Activated CD4-positive, alpha-beta memory T cell treated with anti-CD3 and anti-CD28 coated beads, Interleukin-2, amount 10 ng/mL, durations not matched to agents 7 days and 5 days (primary cell): ENCODE measurements at places on chromosomes 4 and X. TPM values are rescaled to one million over a fixed set of nuclear protein-coding genes. Genes with fewer than 3 reads are reported as not detected.

Gene KLF3
- 22.1 TPM for total RNA-seq

Gene CSTF2
- 33.3 TPM for total RNA-seq

GRCh38 chrX:150182161-150182560 is 181.0 kb upstream of the MAMLD1 start:
- DNase-seq = no peak

GRCh38 chrX:77917294-77917933 is 6.9 kb downstream of the ATP7A start:
- no peak for DNase-seq

GRCh38 chr4:140094438-140095420 is 59.3 kb downstream of the MAML3 start:
- DNase-seq = peak; percentile 57

DNA sequence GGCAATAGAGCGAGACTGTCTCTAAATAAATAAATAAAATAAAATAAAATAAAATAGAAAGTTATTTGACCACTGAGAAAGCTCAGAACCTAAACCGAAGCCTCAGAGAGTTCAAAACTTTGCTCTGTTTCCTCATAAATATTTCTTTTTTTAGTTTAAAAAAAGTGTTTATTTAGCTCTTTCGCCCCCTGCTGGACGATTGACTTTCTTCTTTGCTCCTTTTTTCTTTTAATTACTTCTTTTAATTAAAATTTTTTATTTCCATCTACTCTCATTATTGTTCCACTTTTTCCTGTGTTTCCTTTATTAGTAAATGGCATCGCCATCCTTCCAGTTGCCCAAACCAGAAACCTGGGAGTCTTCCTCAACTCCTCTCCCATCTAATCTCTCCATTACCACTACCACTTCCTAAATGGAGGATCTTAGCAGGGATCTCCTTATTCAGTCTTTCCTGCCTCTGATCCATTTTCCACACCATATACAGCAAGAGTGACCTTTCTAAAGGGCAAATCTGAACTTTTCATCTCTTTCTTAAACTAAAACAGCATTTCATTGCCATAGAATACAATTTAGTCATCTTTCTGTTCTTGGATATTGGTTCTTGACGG is 728 bp upstream of the IL13RA2 start:
- no peak for DNase-seq

DNA sequence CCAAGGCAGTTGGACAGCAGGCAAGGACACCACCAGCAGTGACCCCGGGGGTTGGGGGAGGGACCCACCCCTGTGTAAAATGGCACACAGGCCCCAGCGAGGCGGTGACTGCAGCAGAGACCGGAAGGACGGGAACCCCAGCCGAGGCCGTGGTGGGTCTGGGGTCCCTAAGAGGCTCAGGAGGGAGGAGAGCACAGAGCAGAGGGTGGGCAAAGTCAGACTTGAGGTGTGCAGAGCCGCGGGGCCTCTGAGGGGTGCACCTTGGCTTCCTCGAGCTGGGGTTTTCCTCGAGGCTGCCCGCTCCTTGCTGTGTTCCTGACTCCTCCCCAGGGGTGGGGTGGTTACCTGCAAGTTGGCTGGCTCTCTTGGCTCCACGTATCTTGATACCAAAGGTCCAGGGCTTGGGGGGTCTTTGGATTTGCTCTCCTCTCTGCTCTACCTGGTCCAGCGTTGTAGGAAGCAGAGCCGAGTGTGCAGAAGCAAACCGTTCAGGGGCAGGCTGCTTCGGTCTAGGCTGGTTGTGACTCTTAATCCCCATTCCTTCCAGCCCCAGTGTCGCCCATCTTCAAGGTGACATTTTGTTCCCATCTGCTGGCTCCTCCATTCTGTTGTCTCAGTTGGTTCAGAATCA is 37.9 kb upstream of the SORCS2 start:
- no peak for DNase-seq

DNA sequence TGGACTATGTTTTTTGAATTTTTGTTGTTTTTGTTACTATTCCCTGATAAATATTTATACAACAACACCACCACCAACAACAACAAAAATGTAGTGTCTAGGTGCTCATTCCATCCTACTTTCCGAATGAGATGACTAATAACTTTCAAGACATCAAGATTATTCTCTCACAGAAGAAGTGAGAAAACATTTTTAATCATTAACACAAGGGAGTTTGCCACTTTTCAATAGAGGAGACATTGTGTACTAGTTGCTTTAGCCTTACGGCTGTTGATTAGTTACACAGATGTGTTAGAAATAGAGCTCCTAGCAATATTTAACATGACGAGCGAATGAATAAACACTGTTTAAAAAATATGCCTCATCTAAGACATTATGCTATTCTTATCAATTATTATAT is 898.8 kb downstream of the C4orf33 start:
- no peak for DNase-seq

- DNase-seq = no peak
Observed at GRCh38 chrX:63855896-63856295, 70.9 kb upstream of the ARHGEF9 start.
